ENCODE measurements at places on chromosomes 4 and X.

DNA sequence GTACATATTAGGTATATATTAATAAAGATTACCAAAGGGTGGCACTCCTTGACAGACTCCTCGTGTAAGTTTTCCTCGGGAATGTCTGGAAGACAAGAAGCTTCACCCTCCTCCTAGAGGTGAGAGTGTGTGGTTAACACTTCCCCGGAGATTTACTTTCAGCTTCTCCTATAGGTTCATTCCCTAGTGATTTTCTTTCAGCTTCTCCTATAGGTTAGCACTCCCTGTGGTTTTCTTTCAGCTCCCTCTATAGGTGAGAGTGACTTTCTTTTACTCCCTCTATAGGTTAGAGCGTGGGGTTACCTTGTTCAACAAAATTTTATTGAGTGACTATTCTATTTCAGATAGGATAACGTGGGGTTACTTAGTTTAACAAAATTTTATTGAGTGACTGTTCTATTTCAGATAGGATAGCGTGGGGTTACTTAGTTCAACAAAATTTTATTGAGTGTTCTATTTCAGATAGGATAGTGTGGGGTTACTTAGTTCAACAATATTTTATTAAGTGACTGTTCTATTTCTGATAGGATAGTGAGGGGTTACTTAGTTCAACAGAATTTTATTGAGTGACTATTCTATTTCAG is 106.0 kb upstream of the PLAC1 start:
- DNase-seq = peak; percentile 37

DNA sequence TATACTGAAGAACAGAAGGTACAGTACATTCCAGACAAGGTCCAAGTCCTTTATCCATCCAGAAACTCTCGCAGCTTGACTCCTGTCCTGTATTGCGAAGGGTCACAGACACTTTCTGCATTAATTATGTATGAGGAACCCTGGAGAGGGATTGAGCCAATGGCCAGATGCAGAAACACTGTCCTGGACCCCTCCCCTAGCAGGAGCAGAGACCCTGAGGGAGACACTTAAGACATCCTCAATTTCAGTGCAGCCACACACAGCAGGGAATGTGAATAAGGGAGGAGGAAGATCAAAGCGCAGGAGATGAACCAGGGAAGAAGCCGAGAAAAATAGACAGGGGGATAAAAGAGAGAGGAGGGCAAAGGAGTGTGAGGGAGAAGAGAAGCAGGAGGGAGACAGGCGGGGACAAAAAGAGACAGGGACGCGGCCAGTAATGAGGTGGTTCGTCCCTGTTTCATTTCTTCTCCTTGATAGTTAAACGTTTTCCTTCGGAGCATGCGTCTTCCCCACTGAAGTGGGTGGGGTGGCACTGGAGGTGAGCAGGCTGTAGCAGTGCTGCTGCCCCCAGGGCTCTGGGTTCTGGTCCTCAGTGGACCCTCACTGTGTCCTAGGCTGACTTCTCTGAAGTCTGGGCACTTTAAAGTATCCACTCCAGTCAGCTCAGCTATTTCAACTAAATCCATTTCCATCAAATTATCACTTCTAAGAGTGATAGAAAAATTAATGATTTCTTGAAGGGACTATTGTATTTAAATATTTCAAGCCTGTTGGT is 356.4 kb upstream of the NOCT start:
- no peak for DNase-seq

- DNase-seq = no peak
Measured at GRCh38 chrX:119502727-119503483, 34.7 kb downstream of the SLC25A5 start.

DNA sequence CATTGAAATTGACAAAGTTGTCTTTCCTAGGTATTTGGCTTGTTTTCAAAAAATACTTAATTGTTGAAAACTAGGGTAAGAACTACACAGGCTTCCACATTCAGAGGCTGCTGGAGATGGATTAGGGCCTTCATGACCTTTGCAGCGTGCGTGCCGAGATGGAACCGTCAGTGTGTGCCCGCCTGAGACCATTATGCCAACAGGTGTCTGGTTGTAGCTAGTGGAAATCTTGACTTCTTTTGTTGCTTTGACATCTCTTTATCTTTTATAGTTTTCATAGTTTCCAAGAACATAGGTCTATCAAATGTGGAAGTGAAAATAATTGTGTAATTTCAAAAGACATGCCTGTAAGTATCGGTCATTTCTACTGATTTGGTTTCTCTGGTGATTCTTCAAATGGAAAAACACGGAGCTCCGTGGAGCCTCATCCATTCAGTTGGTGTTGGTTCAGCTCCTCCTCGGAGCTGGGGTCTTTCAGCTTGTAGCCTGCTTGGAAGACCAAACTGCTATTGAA is 38.9 kb upstream of the CLCN4 start:
- peak; percentile 43 for DNase-seq

DNA sequence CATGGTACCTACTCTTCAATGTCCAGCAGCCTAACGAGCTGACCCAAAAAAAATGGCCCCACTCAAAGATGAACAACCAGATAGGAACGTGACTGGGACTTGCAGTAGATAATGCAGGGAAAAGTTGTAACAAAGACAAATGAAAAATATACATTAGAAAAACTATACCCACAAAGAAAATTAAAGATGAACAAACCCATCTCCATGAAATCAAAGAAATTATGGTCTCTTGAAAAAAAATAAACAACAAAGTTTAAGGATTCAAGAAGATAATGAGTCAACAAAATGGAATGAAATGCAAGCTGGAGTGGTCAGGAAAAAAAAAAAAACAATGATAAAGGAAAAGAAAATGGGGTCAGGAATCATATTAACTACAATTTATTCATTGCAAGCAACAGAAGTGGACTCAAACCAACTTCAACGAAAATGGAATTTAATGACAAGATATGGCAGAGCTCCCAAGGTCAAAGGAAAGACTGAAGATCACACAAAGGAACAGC is 309.8 kb upstream of the GALNT7 start:
- no peak for DNase-seq

DNA sequence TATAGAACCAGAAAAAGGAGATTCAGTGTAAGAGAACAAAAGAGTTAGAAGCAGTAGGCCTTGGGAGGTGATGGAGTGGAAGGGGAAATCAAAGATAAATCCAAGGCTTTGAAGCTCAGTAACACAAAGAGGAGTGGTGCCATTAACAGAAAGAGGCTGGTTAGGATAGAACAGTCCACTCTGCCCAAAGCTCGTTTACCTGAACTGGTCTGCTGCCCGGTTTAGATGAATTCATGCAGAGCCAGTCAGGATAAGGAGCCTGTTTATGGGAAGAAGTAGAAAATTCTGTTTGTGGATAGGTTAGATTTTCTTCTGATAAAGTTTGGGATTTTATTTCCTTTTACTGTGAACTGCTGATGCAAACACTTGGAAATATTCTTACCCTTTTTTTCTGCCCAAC is 80.6 kb downstream of the HMGB2 start:
- DNase-seq = no peak

GRCh38 chr4:126018274-126018673 is 703.5 kb downstream of the FAT4 start:
- DNase-seq = no peak

- no peak for DNase-seq
Measured at GRCh38 chr4:80331693-80332092, 3.8 kb upstream of the CFAP299 start.

- no peak for DNase-seq
Measured at GRCh38 chrX:24696294-24696693, 2.6 kb downstream of the POLA1 start.

- no peak for DNase-seq
Measured at GRCh38 chr4:182748949-182749348, 168.2 kb downstream of the DCTD start.

DNA sequence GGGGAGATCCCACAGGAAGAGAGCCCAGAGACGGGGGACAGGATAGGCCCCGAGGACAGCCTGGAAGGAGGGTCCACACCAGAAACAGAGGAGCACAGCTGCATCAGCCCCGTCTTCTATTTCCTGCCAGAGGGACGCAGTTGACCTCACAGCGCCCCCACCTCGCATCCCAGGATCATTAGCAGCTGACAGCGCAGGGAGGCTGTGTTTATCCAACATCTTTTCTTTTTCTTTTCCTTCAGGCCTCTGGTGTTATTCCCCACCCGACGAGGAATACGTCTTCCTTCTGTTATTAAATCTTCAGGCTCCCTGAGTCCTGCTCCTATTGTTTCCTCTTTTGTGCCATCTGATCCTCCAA is 75.4 kb downstream of the DCHS2 start:
- DNase-seq = no peak

All from CD14-positive monocyte (primary cell).